Neural crest cell (in vitro differentiated cells): ENCODE measurements at places on chromosomes 1 and 21.
A peak's percentile ranks its signal among the peaks of the same experiment; 100 is the strongest.

DNA sequence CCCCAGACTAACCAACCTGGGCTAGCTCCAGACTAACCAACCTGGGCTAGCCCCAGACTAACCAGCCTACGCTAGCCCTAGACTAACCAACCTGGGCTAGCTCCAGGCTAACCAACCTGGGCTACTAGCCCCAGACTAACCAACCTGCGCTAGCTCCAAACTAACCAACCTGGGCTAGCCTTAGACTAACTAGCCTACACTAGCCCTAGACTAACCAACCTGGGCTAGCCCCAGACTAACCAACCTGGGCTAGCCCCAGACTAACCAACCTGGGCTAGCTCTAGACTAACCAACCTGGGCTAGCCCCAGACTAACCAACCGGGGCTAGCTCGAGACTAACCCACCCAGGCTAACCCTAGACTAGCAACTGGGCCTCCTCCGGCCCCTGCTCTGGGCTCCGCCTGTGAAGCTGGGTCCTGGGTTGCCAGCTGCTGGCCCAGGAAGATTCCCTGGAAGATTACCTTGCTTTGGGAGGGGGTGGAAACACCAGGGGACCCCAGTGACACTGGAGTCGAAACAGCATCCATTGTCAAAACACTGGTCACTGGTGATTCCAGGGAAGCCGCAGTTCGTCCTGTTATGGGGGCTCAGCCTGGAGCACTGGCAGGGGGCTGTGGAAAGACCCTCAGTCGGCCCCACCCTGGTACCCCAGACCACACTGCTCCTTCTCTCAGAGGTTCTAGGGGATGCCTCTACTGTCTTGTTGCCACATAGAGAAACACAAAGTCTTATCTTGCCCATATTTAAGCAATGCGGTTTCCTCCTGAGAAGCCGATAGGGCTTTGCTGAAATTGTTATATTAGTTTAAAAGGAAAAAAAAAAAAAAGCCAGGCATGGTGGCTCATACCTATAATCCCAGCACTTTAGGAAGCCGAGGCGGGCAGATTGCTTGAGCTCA, 1.1 kb downstream of the TFF2 start:
- no peak for DNase-seq

DNA sequence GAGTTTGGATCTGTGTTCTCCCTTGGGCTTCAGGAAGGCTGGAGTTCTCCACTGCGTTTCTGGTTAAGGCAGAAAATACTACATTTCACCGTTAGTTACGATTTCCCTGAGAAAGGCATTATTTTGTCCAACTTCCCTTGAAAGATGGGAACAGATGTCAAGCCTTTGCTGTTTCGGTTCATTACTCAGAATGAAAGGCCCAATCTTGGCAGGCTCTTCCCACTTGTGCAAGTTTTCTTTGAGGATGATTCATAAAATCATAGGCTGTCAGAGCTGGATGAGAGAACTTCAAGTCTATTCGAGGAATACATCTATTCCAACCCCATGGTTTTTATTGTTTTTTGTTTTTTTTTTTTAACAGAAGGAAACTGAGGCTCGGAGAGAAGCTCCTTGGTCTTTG, 205.2 kb downstream of the GRIK3 start:
- no peak for DNase-seq

DNA sequence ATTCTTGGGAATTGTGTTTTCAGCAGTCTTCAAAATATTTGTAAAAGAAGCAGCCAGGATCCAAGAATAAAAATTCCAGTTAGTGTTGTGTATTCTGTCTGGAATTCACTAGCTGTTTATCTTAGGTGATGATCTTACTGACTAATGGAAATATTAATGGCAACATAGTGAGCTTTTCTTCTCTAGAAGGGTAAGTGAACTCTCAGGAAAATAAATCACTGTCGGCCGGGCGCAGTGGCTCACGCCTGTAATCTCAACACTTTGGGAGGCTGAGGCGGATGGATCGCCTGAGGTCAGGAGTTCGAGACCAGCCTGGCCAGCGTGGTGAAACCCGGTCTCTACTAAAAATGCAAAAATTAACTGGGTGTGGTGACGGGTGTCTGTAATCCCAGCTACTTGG, 87.4 kb upstream of the KIF1B start:
- no peak for DNase-seq

DNA sequence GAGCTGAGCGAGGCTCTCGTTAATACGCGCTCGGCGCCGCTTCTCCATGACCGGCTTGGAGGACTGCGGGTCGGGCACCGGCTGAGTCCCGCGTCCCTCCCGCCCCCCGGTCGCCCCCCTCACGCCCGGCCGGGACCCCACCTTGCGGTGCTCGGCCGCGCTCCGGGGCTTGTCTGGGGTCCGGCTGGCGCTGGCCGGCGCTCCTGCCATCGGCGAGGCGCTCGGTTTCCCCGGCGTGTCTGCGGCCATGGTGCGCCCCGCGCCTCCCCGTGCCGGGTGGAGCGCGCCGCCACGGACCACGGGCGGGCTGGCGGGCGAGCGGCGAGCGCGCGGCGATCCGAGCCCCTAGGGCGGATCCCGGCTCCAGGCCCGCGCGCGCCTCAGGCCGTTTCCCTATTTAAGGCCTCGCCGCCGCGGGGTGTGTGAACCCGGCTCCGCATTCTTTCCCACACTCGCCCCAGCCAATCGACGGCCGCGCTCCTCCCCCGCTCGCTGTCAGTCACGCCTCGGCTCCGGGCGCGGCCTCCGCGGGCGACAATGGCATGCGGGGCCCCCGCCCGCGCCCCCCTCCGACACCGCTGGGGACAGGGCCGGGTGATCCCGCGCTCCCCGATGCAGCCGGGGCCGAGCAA, at the start of gene HES4:
HES4 (minus strand) TSS at position 373 of the 632 bp plus-strand sequence; CDS start at position 249, 124 bp downstream.
- peak; percentile 83 for DNase-seq

DNA sequence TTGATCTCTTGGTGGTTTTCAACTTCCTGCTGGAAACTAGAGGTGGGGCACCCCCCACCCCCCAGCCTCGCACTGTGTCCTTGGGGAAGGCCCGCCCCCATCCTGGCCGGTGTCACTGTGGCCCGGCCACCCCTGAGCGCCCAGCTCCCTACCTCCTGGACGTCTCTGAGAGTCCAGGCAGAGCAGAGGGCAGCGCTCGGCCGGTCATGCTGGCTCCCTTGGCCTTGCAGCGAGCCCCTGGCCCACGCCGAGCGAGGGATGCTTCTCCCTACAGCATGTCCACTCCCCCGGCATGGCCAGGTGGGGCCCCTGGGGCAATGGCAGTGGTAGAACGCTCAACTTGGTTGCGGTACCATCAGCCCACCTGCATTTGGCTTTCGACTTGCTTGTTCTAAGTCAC, 28.7 kb upstream of the TRAPPC10 start:
- no peak for DNase-seq

DNA sequence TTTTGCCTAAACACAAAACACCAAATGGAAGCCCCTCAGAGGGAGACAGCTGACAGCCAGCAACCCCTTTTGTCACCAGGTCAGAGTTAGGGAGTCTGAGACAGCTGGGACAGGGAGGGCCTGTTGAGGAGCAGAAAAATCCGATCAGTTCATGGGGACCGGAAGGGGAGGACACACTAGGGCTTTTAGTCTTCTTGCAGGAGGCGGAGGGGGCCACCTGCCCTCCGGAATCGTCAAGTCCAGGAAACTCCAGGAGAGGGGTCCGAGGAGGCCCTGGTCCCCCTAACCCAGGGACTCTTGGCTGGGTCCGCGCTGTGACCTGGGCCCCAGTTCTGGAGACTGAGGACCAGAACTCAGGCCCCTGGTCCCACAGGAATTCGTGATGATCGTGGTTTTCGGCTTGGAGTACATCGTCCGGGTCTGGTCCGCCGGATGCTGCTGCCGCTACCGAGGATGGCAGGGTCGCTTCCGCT, 34.2 kb downstream of the KCNQ4 start:
- no peak for DNase-seq

- no peak for DNase-seq
These were observed 67.6 kb downstream of the FH start for GRCh38 chr1:241451956-241452355.

DNA sequence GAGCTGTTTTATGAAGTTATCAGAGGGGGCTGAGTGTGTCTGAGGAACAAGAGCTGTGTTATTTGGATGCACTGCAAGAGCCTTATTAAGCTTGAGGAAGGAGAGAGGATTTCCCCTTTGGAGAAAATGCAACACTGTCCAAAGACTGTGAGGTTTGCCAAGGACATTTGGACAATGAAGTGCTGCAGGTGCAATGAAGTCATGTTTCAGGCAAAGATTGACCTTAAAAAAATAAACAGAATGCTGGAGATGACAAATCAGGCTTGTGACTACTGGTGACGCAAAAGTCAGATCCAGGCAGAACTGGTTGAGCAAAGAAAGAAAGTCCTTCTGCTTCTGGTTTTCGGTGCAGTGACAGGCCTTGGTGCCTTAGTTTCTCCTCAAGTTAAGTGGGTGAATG, 125.2 kb upstream of the KIAA0040 start:
- DNase-seq, result no peak

- DNase-seq, result no peak
These were observed 9.8 kb downstream of the MTOR start for GRCh38 chr1:11252538-11252937.

DNA sequence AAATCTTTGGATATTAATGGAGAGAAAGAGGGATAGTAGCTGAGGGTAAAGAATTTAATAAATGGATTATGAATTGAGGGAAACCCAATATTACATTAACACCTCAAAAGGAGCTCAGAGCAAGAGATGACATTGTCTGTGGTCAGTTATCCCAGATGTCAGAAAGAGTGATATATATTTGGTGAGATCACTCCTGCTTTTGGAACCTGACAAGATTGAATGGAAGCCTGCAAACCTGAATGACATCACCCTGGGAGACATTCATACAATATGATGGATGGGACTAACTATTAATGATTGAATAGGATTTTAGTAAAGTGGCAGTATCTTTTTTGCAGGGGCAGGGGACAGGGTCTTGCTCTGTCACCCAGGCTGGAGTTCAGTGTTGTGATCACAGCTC, 6.8 kb upstream of the IFI6 start:
- no peak for DNase-seq

- DNase-seq, result no peak
These were observed 10.2 kb downstream of the EEIG2 start for GRCh38 chr1:108570128-108570527.

DNA sequence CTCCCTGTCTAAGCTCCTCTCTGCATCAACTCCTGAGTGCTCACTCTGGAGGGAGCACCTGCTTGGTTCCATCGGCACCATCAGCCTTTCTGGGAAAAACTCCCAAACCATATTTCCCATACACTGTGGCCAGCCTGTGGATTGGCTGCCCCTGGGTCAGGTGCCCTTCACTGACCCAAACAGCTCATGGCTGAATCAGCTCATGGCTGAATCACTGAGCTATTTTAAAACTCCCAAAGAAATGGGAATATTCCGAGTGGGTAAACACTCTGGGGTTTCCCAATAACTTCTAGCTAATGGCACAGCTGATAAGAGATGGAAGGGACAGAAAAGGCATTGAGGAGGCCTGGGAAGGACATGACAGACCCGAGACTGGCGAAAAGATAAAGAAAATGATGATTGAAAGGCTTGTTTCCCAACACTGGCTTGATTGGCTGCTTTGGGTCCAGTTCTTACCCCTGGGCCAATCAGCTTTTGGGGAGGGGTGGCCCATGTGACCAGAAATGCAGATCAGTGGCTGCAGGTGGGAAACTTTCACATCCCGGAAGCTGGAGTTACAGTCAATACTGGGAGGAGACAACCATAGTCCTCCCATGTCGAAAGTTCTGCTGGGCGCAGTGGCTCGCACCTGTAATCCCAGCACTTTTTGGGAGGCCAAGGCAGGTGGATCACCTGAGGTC, 37.3 kb upstream of the KAZN start:
- DNase-seq, result no peak

GRCh38 chr1:88562991-88563390, 121.1 kb upstream of the PKN2 start:
- DNase-seq, result no peak

GRCh38 chr1:237834461-237834860, 56.3 kb downstream of the ZP4 start:
- DNase-seq, result no peak

GRCh38 chr21:28252928-28253327, 739.7 kb downstream of the LTN1 start:
- DNase-seq, result no peak

- no peak for DNase-seq
These were observed 11.9 kb downstream of the FASLG start for GRCh38 chr1:172670791-172671190.

DNA sequence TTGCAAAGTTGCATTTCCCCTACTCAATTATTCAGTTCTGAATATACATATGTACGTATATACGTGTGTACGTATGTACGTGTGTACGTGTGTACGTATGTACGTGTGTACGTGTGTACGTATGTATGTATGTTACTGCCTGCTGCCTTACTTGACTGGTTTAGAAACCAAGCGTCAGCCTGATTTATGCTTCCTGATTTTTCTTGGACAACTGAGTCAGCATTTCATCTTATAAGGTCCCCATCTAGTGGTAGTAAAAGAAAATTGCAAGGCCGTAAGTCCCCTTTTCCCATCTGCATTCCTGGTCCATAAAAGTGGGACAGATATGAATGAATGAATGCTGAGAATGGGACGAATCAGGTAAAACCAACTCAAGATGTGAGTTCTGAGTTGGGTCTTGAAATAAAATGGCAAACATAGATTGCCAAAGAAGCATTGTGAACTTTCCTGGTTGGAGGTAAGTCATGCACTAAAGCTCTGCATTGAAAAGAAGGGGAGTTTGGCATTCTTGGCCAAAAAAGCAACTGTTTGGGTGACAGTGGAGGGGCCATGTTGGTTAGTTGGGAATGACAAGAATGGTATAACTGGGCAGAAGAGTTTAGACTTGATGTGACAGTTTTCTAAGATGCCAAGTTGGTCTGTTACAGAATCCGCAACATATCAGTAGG, 76.4 kb upstream of the DNAH14 start:
- no peak for DNase-seq

- peak; percentile 94 for DNase-seq
These were observed at the start of gene GADD45A for GRCh38 chr1:67685067-67685557. Gene GADD45A (plus strand): TSS chr1:67685201. CDS start chr1:67685495, 294 bp downstream.

- DNase-seq, result no peak
These were observed 23.8 kb upstream of the LRRC8C start for GRCh38 chr1:89608984-89609725.

GRCh38 chr1:81118550-81118949, 682.2 kb upstream of the ADGRL2 start:
- DNase-seq, result no peak

DNA sequence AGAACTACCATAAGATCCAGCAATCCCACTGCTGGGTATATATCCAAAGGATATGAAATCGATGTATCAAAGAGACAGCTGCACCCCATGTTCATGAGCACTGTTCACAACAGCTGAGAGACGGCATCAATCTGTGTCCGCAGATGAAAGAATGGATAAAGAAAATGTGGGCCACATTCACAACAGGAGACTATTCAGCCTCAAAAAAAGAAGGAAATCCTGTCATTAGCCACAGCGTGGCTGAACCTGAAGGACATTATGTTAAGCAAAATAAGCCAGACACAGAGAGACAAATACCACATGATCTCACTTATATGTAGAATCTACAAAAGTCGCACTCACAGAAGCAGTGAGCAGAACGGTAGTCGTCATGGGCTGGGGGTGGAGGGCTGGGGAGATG, 99.2 kb upstream of the IFFO2 start:
- DNase-seq, result no peak

DNA sequence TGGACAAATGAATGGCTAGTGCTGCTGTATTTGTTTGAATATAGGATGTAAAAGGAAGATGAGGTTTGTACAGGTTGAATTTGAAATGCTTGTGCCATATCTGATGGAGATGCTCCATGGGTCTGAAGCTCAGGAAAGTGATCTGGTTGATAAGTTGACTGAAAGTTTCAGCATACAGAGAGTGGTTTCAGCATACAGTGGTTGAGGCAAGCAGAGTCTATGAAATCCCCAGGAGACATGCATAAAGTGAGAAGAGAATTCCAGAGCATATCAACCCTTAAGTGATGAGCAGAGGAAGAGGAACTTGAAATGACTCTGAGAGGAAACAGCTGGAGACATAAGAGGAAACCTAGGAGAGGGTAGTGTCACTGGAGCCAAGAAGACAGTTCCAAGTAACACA, 21.7 kb downstream of the TCHHL1 start:
- no peak for DNase-seq
